GM12891 (cell line): ENCODE measurements at places on chromosomes 7 and 10.
A peak's percentile ranks its signal among the peaks of the same experiment; 100 is the strongest.

DNA sequence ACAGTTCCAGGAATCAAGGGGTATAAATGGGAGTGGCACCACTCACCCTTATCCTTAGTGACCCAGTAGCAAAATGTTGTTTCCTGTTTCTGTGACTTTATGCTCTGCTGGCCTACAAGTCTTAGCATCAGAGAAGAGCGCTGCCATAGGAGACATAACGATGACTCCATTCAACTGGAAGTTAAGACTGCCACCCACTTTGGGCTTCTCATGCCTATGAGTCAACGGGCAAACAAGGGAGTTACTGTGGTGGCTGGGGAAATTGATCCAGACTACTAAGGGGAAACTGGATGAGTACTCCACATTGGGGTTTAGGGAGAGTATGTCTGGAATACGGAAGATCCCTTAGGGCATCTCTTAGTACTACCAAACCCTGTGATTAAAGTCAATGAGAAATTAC, 40.6 kb upstream of the PIK3CG start:
- DNase-seq = no peak

GRCh38 chr7:23938937-23939552, 229.0 kb downstream of the STK31 start:
- DNase-seq = peak; percentile 5

DNA sequence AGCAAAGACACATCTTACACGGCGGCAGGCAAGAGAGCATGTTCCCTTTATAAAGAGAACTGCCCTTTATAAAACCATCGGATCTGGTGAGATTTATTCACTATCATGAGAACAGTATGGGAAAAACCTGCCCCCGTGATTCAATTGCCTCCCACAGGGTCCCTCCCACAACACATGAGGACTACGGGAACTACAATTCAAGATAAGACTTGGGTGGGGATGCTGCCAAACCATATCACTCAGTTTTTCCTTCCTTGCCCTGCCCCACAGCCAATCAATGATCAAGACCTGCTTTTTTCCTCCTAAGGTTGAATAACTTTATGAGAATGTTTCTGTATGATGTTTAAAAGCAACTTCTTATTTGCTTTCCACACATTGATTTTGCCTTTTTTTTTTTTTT, 3.1 kb upstream of the PTPRE start:
- DNase-seq = no peak

- no peak for DNase-seq
Measured at GRCh38 chr7:18978108-18978495, 139.3 kb downstream of the TWIST1 start.

- DNase-seq = no peak
Measured at GRCh38 chr7:95298091-95298490, 26.2 kb downstream of the PON1 start.

GRCh38 chr10:33669904-33670303, 335.4 kb upstream of the NRP1 start:
- no peak for DNase-seq

DNA sequence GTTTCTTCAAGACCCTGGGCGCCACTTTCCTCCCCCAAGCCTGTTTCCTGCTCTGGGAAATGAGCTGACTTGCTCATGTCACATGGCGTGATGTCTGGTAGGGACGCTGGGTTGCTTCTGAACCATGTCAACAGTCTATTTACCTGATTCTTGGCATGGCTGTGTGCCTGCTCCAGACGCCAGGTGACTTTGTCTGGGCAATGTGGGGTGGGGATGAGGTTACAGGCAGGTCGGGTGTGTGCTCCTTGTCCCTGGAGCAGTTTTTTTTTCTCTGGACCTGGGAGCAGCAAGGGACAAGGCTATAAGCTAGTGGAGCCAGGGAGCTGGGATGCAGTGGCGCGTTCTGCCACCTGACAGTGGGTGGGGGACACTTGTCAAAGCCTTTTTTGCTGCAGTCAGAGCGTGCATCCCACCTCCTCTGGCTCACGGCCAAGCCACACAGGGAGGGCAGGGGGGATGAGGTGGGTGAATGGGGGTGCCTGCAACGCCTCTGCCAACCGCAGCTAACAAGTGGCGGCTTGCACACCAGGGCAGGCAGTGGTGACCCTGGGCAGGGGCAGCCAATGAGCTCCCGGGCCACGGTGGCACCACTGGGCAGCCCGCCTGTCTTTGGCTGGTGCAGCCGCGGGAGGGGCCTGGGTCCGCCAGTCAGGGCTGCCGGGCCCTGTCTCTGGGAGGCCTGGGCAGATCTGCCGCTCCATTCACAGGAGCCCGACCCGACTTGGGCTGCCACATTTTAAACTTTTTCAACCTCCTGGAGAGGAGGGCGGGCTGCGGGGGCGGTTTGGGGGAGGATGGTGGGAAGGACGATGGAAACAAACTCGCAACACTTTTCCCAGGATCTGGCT, 22.9 kb downstream of the DNAJB12 start:
- no peak for DNase-seq

- no peak for DNase-seq
Measured at GRCh38 chr10:49556723-49557122, 17.8 kb upstream of the ERCC6 start.

DNA sequence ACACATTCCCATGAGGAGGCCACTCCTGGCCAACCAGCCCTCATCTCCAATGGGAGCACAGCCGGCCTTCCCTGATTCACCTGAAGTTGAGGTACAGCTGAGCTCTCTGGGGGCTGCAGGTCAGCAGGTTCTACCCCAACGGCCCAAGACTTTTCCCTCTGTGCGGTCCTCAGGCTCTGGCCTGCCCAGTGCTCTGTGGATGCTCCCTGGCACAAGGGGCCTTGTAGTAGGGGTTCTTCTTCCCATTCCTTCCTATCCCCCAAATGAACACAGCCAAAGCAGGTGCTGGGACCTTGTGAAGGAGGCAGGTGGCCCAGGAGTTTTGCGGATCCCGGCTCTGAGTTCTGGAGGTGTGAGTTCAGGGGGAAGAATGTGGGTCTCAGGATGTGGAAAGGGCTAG, 72.2 kb downstream of the PLXNA4 start:
- no peak for DNase-seq

DNA sequence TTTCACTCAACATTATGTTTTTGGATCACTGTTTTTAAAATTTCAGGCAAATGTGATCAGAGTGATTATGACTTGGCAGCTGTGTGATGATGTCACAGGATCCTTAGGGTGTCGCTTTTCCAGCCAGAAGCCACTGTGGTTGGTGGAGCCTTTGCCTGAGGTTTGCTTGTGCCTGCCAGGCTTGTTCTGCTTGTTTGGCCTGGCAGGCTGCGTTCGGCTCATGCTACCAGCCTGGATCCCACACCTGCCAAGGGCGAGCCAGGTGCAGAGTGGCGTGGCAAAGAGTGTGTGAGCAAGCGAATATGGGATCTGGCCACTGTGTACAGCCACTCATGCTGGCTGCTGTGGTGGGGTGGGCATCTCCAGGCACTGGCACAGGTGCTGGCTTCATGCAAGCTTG, 55.7 kb downstream of the ADK start:
- DNase-seq = no peak

- no peak for DNase-seq
Measured at GRCh38 chr10:21516242-21517131, 9.0 kb downstream of the SKIDA1 start.

DNA sequence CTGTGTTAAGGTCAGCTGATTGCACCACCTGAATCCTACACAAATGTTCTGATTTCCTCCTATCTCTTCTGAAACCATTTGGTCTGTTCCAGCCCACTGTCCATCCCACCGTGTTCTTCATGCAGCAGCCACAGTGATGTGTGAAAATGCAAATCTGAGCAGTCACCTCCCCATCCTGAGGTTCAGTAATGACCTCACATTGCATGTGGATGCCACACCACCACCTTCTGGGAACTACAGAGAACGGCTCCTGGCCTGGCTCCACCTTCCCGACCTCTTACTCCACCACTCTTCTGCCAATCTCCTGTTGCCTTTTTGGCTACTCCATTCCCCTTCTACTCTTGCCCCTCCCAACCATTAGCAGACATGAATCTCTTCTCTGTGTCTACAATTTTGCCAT, 244.4 kb downstream of the TNS3 start:
- DNase-seq = no peak

- DNase-seq = no peak
Measured at GRCh38 chr7:17595546-17595945, 297.1 kb downstream of the AHR start.

DNA sequence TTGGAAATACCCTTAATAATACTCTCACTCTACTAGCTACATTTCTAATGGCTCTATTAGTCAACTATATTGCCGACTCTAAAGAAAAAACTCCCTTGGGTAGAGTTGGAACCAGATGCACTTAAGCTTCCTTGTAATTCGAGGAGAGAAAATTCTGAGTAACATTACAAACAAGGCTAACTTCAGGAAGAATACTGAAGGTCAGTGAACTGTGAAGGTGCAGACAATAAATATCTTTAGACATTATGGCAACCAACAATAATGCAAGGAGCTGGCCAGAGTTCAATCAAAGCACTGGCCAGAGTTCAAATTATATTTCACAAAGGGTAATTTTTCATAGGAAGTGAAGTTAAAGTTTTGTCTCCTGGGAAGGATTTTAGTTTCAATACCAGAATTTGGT, 40.7 kb upstream of the MRLN start:
- no peak for DNase-seq

- DNase-seq = no peak
Measured at GRCh38 chr10:95395947-95396449, 105.2 kb upstream of the PDLIM1 start.

- DNase-seq = no peak
Measured at GRCh38 chr10:1402016-1402770, 335.1 kb downstream of the ADARB2 start.

- no peak for DNase-seq
Measured at GRCh38 chr7:88202799-88203198, 17.0 kb downstream of the SRI start.

DNA sequence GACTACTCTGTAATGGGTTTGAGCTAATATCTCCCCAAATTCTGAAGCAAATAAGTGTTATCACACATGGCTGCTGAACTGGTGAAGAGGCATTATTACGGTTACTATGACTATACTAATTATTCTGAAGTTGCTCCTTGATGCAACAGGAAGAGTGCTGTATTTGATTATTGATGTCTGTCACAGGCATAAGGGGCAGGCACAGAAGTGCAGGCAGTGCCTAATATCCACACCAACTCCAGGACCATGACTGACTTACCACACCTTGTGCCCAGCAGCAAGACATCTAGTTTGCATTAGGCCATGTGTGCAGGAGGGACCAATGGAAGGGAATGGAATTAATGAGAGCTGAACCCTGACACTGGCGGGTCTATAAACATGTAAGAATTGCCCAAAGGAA, 62.7 kb downstream of the AMPH start:
- DNase-seq = no peak

- no peak for DNase-seq
Measured at GRCh38 chr7:79268730-79269129, 184.7 kb downstream of the MAGI2 start.

GRCh38 chr7:70856901-70857630, 274.9 kb upstream of the GALNT17 start:
- DNase-seq = peak; percentile 22

DNA sequence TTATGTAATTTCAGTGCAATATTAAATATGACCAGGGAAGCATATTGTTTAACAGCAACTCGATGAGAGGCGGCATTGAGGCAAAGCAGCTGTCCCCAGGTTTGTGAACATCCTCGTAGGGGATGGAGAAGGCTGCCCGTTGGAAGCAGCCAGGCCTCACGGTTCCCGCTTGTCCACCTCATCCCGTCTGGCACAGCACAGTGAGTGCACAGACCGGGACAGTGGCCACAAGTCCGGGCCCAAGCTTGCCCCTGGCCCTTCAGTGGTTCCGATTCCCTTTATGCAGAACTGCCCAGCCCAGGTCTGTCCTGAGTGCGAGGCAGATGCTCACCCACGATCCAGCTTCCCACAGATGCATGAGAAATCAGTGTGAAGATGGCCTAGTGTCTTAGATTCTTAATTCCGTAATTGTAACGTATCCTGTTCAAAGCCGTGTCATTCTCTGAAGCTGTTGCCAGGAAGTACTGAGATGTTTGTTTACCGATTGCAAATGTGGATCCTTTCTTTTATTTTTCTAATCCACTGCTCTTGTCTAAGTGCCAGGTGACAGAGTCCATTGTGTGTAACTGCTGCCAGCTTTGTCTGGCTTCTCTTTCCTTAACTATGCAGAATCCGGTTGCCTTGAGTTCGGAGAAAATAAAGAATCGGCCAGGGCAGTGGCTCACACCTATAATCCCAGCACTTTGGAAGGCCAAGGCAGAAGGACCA, 35.5 kb downstream of the PFKP start:
- DNase-seq = no peak

GRCh38 chr7:24366876-24367275, 82.9 kb downstream of the NPY start:
- DNase-seq = no peak

GRCh38 chr10:101292194-101293006, 61.6 kb upstream of the BTRC start:
- DNase-seq = no peak

DNA sequence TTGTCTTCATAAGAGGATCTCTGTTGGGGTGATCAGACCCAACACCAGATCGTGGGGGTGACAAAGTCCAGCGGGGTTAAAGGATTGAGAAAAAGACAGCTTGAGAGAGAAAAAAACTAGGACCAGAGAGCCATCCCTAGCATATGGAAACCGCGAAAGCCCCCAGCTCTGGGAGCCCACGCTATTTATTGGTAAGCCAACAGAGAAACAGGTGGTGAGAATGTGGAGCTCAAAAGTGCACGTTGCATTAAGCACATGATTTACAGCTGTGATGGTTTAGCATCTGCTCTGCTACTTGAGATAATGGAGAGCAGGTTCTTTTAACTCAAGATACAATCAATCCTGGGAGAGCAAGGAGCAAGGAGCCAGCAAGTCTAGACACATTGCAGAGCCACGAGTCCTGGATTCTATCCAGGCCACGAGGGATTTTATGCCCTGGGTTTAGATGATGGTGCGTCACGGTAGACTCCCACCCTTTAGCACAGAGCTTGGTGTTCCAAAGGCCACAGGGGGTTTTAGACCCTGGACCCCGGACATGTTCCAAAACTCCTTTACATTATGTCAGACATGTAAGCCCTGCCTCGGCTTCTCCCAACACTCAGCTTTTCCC, 755.2 kb upstream of the SORCS1 start:
- DNase-seq = no peak

DNA sequence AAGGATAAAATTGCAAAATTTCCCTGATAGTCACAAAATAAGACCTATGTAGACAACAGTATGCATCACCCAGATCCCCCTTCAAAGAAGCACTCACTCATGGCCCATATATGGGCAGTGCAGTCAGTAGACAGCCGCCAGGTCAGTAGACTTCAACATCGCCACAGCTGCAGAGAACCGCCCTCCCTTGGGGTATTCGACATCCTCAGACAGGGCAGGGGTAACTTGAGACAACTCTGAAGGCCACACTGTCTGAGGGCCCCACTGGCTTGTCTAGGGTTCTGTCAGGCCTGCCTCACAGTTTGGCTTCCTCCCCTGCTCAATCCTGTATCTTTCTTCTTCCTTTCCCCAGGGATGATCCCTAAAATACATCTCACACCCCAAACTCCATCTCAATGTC, 172.3 kb downstream of the IMMP2L start:
- DNase-seq = no peak

DNA sequence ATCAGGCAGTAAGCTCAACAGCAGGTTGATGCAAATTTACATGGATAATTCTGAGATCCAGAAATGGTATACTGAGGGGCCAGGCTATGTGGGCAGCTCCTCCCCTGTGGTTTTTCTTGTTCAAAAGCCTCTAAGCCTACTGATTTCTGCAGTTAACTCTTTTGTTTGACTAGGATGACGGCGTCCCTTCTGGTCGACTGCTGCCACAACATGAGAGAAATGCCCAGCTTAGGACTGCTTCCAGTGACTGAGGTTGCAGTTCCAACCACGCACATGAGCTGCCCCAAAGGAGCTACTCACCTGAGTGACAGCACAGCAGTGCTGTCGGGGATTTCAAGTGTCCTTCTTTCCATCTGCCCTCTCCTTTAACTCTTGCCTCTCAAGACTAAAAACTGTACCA, 973.0 kb upstream of the GHITM start:
- no peak for DNase-seq
